Caco-2 (cell line): ENCODE measurements at places on chromosomes 7 and 10. TPM values are rescaled to one million over a fixed set of nuclear protein-coding genes. Genes with fewer than 3 reads are reported as not detected.

GRCh38 chr7:6158424-6159096, 113.9 kb downstream of the CYTH3 start:
- no peaks in the 10 kb centered on the region for H3K27me3 ChIP-seq
- H3K27ac ChIP-seq, result no peak overlapping the region
- no peaks in the 10 kb centered on the region for H3K4me1 ChIP-seq
- H3K4me3 ChIP-seq, result no peak overlapping the region

Gene TMEM184A
- total RNA-seq, result 16.5 and 22.0 TPM in 2 replicates

Gene REEP3
- total RNA-seq, result 56.6 and 66.4 TPM in 2 replicates

Gene ATRNL1
- total RNA-seq, result not detected in 2 replicates

DNA sequence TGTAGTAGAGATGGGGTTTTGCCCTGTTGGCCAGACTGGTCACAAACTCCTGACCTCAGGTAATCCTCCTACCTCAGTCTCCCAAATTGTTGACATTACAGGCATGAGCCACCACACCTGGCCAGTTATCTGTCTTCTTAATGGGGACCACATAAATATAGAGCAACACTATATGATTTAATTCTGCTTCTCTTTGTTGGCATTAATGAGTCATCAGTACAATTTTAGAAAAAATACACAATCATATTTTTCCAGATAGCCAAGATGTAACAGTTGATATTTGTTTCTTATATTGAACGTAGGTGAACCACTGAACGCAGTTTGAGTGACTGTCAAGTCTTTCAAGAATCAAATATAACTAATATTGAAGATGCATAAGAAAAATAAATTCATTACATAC, 48.5 kb downstream of the LCOR start:
- no peaks in the 10 kb centered on the region for H3K36me3 ChIP-seq
- H3K27me3 ChIP-seq, result no peaks in the 10 kb centered on the region
- no peak overlapping the region for H3K4me3 ChIP-seq
- H3K4me1 ChIP-seq, result no peaks in the 10 kb centered on the region

Gene AGR2
- total RNA-seq, result 343 and 467 TPM in 2 replicates

Gene C10orf53
- total RNA-seq, result not detected in 2 replicates

Gene FBXO24
- 1.4 and 1.5 TPM in 2 replicates for total RNA-seq

- no peak overlapping the region for H3K4me3 ChIP-seq
- H3K27me3 ChIP-seq, result no peaks in the 10 kb centered on the region
- no peak for DNase-seq
- H3K27ac ChIP-seq, result no peak overlapping the region
- H3K36me3 ChIP-seq, result no peaks in the 10 kb centered on the region
- peaks cover 14% of the 10 kb centered on the region for H3K4me1 ChIP-seq
These were observed 332.1 kb downstream of the CRPPA start for GRCh38 chr7:16089191-16089590.

- H3K4me1 ChIP-seq, result no peaks in the 10 kb centered on the region
- H3K36me3 ChIP-seq, result no peaks in the 10 kb centered on the region
- no peaks in the 10 kb centered on the region for H3K27me3 ChIP-seq
- no peak overlapping the region for H3K27ac ChIP-seq
- no peak overlapping the region for H3K4me3 ChIP-seq
These were observed 6.1 kb upstream of the CAV2 start for GRCh38 chr7:116493449-116493848.

- H3K36me3 ChIP-seq, result no peaks in the 10 kb centered on the region
- H3K27ac ChIP-seq, result no peak overlapping the region
- H3K4me1 ChIP-seq, result no peaks in the 10 kb centered on the region
- no peak overlapping the region for H3K4me3 ChIP-seq
- H3K27me3 ChIP-seq, result no peaks in the 10 kb centered on the region
- DNase-seq, result no peak
These were observed 245.2 kb upstream of the PRSS58 start for GRCh38 chr7:142503036-142503435.

DNA sequence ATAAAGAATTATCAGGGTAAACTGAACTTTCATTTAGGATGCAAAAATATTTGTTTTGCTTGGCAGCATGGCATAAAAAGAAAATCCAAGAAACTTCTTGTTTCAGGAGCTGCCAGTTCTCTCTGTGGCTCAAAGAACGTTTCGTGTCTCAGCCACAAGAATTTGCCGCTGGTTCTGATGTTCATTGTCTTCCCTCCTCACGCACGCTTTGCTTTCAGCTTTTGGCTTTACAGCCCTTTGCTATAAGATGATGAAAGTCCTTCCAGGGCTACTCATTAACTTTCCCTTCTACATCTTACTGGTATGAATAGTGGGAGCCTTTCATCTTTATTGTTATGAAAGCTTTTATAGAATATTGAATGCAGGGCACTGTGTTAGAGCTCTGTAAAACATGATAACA, 124.7 kb downstream of the BICC1 start:
- H3K27me3 ChIP-seq, result no peaks in the 10 kb centered on the region
- peak; percentile 85 for DNase-seq
- peak overlapping the region; percentile 66 for H3K27ac ChIP-seq
- H3K36me3 ChIP-seq, result no peaks in the 10 kb centered on the region
- H3K4me3 ChIP-seq, result no peak overlapping the region

- no peak for DNase-seq
- no peaks in the 10 kb centered on the region for H3K36me3 ChIP-seq
- peaks cover 15% of the 10 kb centered on the region; the same call in 1 of the 2 replicates for H3K4me1 ChIP-seq
- H3K27ac ChIP-seq, result no peak overlapping the region
- H3K27me3 ChIP-seq, result no peaks in the 10 kb centered on the region
These were observed 108.5 kb downstream of the ELAPOR2 start for GRCh38 chr7:86950944-86951343.

Gene CWF19L1
- 41.1 and 41.2 TPM in 2 replicates for total RNA-seq

GRCh38 chr7:150405584-150406311, 26.6 kb downstream of the ZNF775 start:
- H3K36me3 ChIP-seq, result no peaks in the 10 kb centered on the region
- H3K4me3 ChIP-seq, result peak overlapping the region; percentile 83
- no peaks in the 10 kb centered on the region for H3K27me3 ChIP-seq

DNA sequence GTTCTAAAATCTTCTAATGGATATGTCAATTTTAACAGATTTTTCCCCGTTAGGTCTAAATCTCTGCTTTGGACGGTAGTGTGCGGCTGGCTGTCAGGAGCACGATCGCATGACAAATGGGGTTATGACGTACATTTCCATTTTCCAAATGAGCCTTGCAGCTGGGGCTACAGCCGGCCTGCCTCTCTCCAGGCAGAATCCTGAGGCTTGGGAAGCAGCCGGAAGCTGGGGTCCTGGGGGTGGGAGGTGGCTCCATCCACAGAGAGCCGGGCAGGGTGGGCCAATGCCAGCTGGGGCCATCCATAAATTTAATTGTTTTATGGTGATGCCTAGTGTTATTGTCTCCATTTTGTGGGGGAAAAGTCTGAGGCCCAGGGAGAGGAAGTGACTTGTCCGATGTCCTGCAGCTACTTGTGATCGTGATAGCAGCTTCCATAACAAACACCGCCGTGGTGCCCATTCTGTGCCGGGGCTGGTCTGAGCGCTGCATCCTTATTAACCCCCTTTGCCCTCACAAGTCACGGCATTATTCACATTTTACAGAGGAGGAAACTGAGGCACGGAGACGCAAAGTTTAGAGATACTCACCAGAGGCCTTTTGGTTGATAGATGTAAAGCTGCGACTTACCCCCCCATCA, 53.0 kb upstream of the EBF3 start:
- H3K27ac ChIP-seq, result no peak overlapping the region
- H3K4me1 ChIP-seq, result no peaks in the 10 kb centered on the region
- H3K4me3 ChIP-seq, result no peak overlapping the region

GRCh38 chr10:81876253-81877077, 1.5 kb downstream of the NRG3 start:
- DNase-seq, result no peak
- H3K27ac ChIP-seq, result no peak overlapping the region
- H3K36me3 ChIP-seq, result no peaks in the 10 kb centered on the region
- H3K4me1 ChIP-seq, result no peaks in the 10 kb centered on the region
- H3K4me3 ChIP-seq, result no peak overlapping the region
- no peaks in the 10 kb centered on the region for H3K27me3 ChIP-seq

GRCh38 chr7:113491305-113491704, 373.0 kb upstream of the SMIM30 start:
- H3K4me1 ChIP-seq, result no peaks in the 10 kb centered on the region
- no peak overlapping the region for H3K4me3 ChIP-seq
- H3K36me3 ChIP-seq, result no peaks in the 10 kb centered on the region

GRCh38 chr10:8927705-8928104, 873.2 kb downstream of the GATA3 start:
- no peaks in the 10 kb centered on the region for H3K27me3 ChIP-seq
- H3K4me3 ChIP-seq, result no peak overlapping the region
- H3K36me3 ChIP-seq, result no peaks in the 10 kb centered on the region
- no peak overlapping the region for H3K27ac ChIP-seq
- no peak for DNase-seq
- H3K4me1 ChIP-seq, result no peaks in the 10 kb centered on the region

DNA sequence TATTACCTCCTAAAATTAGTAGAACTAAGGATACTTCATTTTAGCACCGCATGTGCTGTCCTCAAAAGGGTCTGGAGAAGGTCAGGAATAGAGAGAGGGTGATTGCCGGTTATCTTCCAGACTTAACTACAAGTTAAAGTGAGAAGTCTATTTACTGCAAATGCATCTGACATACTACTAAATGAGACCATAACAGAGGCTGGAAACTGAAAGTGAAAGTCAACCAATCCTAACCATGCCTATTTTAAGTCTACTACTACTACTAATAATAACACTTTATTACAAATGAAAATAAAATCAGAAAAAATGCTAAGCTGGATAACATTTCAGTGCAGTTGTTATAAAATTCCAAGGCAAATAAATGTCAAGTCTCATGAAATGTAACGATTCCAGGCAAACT, 244.7 kb downstream of the KIF20B start:
- H3K27me3 ChIP-seq, result no peaks in the 10 kb centered on the region
- no peaks in the 10 kb centered on the region for H3K36me3 ChIP-seq
- no peak overlapping the region for H3K4me3 ChIP-seq
- H3K4me1 ChIP-seq, result no peaks in the 10 kb centered on the region
- no peak overlapping the region for H3K27ac ChIP-seq
- DNase-seq, result no peak

Gene SUPV3L1
- 77.1 and 79.2 TPM in 2 replicates for total RNA-seq

DNA sequence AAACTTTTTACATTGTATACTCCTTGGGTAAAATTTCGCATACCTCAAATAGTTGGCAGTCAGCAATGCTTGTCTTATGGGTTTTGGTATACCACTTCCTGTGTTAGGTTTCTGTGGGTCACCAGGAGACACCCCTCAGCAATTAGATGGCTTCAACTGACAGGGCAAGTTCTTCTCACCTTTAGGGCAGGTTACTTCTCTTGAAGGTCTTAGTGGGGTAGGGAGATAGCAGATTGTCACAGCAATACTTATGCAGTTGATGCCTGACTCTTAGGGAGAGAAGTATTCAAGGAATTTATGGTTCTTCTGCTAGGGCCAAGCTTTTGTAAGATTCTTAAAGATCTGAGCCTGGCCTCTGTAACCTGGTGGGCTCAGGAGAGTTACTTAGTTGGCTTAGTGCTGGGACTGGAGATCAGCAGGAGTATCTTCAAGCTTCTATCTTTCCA, 42.9 kb downstream of the MKLN1 start:
- peaks cover 29% of the 10 kb centered on the region for H3K4me1 ChIP-seq
- peak overlapping the region; percentile 72 for H3K27ac ChIP-seq
